ENCODE measurements at places on chromosomes 6 and 20.

DNA sequence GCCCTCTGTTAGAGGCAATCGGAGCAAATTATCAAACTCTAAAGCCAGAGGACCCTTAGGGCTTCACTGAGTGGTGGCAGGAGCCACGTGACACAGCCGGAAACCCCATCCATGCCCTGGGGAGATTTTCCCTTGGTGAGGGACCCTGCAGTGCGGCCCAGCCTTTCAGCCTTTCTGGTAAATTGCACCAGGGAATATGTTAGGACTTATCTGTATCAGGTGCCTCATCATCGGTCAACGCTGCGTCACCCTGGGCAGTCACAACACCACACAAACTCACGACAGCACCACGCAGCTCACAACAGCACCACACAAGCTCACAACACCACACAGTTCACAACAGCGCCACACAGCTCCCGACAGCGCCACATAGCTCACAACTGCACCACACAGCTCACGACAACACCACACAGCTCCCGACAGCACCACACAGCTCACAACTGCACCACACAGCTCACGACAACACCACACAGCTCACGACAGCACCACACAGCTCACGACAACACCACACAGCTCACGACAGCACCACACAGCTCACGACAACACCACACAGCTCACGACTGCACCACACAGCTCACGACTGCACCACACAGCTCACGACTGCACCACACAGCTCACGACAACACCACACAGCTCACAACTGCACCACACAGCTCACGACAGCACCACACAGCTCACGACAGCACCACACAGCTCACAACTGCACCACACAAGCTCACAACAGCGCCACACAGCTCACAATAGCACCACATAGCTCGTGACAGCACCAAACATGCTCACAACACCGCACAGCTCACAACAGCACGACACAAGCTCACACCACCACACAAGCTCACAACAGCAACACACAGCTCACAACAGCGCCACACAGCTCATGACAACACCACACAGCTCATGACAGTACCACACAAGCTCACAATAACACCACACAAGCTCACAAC is 199.0 kb downstream of the DLL1 start:
- no peak for DNase-seq

- DNase-seq: no peak
Measured at GRCh38 chr6:7193122-7193521, 85.4 kb downstream of the RREB1 start.

- no peak for DNase-seq
Measured at GRCh38 chr6:12582421-12583110, 134.0 kb upstream of the PHACTR1 start.

- DNase-seq: no peak
Measured at GRCh38 chr6:31573239-31574105, 1.4 kb downstream of the LTA start.

- no peak for DNase-seq
Measured at GRCh38 chr20:62782893-62783278, 13.4 kb upstream of the MRGBP start.
